Cardiac muscle cell (in vitro differentiated cells and primary cell): ENCODE measurements at places on chromosomes 7 and 10.
A peak's percentile ranks its signal among the peaks of the same experiment; 100 is the strongest.

DNA sequence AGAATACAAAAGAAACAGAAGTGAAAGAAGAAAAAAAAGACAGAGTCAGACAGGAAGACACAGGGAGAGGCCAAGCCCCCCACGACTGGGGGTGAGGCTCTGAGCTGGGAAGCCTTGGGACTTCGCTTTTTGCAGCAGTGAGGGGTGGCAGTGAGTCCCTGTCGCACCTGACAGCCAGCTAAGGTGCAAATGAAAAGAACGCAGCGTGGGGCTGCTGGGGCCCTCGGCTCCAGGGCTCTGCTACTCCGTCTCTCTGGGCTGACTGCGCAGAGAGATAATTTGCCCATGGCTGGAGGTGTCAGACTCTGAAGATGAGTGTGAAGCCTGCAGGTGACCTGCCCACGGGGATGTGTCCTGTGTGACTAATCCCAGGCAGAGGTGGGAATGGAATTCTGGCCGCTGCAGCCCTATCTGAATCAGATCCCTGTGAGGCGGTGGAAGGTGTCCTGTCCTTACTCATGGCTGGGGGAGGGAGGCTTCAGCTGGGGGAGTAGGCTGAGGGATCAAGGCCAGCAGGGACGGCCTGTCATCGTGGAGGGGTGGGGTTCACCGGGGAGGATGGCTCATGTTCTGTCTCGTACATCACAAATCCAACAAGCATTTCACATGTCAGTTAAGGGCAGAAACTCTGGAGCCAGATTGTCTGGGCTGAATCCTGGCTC lies 96.4 kb downstream of the SLIT1 start:
- DNase-seq = no peak

- DNase-seq = no peak
Measured at GRCh38 chr7:28002638-28003037, 178.0 kb downstream of the JAZF1 start.

DNA sequence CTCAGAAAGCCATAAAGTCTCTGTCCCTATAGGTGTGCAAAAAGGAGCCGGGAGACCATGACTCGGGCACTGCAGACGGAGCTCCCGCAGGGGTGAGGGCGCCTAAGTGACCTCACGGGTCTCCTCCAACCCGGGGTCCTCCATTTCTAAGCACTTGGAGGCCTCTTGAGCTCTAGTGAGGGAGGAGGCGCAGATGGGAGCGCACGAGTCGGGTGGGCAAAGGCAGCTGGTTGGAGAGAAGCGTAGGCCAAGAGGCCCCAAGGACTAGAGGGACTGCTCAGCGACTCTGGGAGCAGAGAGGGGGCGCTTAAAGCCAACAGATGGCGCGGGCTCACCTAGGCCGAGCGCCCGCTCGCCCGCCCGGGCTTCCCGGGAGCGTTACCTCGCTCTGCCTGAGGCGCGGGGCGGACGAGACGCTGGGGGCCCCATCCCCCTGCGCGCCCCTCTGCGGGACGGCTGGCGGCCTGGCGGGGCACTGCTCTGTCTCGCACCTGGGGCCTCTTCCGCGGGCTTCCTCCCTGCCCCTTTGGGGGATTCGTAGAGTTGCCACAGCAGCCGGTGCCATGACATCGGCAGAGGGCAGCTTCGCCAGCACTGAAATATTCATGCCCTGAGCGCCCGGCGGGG lies 523 bp upstream of the CDH23 start:
- peak; percentile 89 for DNase-seq

DNA sequence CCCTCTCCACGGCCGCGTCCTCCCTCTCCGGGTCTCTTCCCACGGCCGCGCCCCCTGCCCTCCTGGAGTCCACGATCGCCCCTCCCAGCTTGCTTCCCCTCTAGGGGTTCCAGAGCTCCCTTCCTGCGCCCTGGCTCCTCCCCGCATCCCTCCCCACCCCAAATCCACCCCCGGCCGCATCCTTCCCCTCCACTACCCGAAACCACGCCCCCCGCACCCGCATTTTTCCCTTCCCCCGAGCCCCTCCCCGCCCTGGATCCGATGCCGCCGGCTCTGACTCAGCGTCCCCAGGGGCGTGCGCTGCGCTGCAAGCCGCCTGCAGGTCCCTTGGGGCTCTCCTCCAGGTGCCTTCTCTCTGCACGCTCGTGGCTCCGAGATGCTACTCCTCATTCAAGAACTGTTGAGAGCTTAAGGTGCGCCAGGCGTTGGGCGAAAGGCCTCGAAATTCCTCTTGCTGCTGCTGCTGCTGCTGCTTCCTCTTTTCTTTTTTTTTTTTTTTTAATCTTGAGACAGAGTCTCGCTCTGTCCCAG lies 372 bp upstream of the TMEM130 start:
- peak; percentile 47 for DNase-seq

- no peak for DNase-seq
Measured at GRCh38 chr10:101087965-101088364, 26.2 kb downstream of the KAZALD1 start.

- no peak for DNase-seq
Measured at GRCh38 chr10:66337211-66337610, 588.6 kb upstream of the LRRTM3 start.

DNA sequence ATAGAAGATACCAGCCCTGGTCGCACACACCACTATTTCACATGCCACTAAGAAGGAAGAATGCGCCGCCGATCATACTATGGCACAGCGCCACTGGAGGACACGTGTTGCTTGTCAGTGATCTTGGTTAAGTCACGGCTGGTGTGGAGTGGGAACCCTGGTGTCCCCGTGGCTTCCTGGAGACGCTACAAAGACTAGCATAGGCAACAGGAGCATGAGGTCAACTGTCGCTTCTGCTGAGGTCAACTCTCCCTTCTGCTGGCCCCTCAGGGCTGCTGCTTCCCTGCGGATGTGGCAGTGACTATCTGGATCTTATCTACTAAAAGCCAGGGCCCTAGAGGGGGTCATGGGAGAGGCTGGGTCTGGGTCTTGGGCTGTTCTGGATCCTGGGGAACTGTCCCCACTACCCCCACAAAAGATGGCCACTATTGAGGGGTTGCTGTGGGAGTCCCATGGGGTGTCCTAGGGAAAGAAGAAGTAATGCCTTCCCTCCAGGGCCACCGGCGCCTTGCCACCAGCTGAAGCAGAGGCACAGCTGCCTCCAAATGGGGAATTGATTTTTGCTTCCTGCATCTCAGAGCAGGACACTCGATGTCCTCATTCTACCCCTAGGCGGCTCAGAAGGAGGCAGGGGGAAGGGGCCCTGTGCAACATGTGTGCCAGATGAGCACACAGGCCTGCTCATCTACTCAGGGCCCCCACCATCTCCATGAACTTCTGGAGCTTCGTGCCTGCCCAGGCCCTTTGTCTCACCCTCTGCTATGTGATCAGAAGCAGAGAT lies 76.6 kb upstream of the PPIF start:
- no peak for DNase-seq
